Activated CD4-positive, alpha-beta T cell treated with anti-CD3 and anti-CD28 coated beads, Interleukin-2, amount 10 ng/mL, durations not matched to agents 24 days and 14 days (primary cell): ENCODE measurements at places on chromosomes 6 and 20.
A peak's percentile ranks its signal among the peaks of the same experiment; 100 is the strongest.

DNA sequence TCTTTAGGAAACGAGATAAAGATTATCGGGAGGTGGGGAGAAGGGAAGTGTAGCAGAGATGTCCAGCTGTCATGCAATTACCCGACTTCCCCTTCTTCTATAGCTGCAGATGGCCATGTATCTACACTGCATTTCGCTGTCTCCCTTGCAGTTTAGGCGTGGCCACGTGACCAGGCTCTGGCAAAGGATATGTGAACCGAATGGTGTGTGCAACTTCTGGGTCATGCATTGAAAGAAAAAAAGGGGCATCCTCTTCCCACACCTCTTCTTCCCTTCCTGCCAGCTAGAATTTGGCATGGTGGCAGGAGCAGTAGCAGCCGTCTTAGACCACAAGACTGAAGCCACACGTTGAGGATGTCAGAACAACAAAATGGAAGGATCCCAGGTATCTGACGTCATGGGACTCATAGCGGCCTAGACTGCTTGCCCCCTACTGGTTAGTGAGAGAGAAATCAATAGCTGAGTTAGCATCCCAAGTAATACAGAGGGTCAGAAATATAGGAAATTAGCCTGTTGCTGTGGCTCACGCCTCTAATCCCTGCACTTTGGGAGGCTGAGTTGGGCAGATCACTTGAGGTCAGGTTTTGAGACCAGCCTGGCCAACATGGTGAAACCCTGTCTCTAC is 32.8 kb downstream of the TCF15 start:
- DNase-seq: no peak

- no peak for DNase-seq
Measured at GRCh38 chr20:52869698-52870501, 102.3 kb upstream of the TSHZ2 start.

- no peak for DNase-seq
Measured at GRCh38 chr20:58853466-58853865, 950 bp downstream of the GNAS start.

- DNase-seq: no peak
Measured at GRCh38 chr6:72140795-72141194, 254.4 kb downstream of the RIMS1 start.

DNA sequence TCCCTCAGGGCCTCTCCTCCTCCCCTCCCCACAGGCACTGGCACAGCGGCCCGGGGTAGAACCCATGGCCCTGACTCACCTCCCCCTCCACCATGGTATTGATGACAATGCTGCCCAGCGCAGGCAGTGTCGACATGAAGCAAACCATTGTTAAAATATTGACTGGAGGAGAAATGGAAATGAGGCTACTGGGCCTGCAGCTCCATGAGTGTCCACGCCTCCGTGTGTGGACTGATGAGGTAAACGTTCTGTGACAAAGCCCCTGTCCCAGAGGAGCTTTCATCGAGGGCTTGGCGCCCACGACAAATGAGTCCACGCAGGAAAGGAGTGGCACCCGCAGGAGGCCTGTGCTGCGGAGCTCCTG is 402.7 kb downstream of the TAF4 start:
- DNase-seq: no peak

DNA sequence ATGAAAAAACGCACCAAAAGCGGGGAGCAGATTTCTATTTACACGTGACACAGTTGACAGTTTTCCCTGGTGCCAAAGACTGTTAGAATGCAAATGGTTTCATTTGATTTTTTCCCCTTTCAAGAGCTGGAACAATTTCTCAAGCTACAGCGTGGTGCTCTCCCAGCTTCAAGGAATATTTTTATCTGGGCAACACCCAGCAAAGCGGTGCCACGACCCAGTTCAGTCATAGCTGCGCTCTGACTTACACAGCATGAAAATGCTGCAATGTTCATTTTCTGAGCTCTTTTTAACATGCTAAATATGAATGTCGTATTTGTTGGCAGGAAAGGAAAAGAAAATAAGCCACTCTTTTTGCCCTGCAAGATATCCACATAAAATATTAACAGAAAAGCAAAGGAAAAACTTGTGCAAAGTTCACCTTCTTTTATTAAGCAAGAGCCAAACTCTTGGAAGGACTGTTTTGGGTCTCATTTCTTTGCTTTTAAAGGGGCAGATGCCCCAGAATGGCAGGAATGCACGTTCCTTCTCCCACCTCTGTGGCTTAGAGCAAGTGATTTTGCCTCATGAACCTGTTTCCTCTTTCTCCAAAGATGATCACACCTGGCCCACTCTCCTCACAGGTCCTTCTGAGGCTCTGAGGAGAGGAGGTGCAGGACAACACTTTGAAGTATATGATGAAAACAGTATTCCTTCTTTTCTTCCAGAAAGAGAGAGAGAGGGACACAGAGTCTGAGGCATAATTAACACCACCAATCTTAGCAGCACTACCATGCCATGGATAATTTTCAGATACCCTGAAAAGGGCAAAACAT is 47.0 kb downstream of the TTI1 start:
- DNase-seq: no peak

DNA sequence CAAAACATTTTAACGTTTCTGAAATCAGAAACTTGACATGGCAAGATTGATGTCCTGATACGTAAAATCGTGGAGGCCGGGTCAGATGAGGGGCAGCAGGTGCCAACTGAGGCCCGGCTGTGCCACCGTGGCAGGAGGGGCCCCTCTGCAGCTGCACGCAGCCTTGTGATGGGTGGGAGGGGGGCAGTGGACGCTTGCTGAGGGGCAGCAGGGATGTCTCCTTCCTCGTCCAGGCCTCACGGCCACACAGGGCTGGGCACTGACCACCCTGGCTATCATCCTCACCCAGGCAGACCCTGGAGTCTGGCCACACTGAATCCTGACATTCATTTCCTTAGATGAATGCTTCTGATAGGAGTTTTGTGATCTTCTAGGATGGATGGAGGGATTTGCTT is 114.7 kb downstream of the ERMARD start:
- DNase-seq: no peak

- peak; percentile 90 for DNase-seq
Measured at GRCh38 chr6:30480536-30481156, 8.7 kb upstream of the HLA-E start.

- DNase-seq: peak; percentile 67
Measured at GRCh38 chr20:20712004-20712473, 405 bp downstream of the RALGAPA2 start.

GRCh38 chr20:63322146-63322932 is 29.4 kb downstream of the COL20A1 start:
- no peak for DNase-seq

GRCh38 chr20:33172781-33173180 is 4.8 kb downstream of the BPIFA2 start:
- no peak for DNase-seq

GRCh38 chr6:125050663-125051318 is 88.6 kb downstream of the RNF217 start:
- no peak for DNase-seq

GRCh38 chr6:73703466-73703865 is 7.5 kb downstream of the CD109 start:
- no peak for DNase-seq

DNA sequence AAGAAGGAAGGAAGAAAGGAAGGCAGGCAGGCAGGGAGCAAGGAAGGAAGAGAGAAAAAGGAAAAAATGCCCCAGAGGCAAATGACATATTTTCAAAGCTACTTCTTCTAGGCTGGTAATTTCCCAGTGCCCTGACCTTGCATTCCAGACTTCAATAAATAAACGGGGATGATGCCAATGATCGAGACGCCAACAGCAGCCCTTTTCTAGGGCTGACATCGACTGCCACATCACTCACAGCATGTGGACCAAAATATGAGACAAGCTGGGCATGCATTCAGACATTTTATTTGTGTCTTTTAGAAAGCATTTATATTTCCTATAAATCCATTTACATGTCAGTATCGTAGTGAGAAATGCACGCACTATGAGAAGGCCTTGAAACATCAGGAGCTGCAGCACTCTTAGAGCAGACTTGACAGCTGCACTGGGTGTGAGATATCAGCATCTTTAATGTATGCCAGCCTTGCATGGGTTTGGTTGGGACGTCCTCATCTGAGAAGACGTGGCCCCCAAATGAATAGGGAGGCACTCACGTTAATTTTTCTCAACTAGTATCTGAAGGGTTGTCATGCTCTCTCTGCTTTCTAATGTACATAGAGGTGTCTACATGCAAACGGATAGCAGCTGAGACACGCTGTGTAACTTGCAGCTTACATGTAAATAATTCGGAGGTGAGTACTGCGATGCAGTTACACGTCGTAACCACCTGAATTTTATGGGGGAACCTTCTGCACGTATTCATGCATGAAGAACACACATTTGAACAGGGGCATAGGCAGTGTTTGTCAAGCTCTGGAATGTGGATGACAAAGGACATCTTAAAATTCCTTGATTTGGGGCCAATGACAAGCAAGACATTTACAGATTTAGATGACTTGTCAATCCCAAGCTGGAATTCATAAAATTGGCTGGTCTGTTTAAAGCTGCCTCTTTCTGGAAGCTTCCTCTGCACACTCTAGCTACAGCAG is 149.1 kb upstream of the AGPAT4 start:
- DNase-seq: no peak

DNA sequence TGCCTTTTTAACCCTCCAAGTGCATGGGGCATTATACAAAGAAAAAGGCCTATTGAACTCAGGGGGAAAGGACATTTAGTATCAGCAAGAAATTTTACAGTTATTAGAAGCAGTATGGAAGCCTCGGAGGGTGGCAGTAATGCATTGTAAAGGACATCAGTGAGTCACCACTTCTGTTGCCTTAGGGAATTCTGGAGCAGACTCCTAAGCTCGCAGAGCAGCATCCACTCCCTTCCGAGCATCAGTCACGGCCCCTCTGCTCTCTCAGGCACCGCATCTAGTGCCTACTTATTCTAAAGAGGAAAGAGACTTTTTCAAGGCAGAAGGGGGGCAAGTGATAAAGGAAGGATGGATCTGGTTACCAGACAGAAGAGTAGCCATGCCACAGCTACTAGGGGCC is 296.5 kb downstream of the RNGTT start:
- DNase-seq: no peak

GRCh38 chr6:130178692-130179091 is 44.1 kb downstream of the SAMD3 start:
- DNase-seq: no peak

DNA sequence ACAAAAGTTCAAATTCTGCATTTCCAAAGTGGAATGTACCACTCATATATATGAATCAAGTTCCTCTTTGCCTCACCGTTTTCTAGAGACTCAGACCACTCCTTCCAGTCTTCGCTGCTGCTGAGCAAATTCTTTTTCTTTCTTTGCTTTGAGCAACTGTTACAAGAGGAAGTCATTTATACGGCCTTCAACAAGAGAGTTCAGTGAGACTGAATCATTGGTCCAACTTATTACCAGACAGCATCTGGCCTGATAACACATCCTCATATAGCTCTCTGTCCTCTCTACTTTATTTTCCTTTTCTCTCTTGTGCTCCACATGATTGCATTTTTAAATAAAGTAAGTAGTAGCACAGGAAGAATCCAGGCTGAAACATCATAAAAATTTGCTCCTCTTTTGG is 652.7 kb downstream of the PHF3 start:
- no peak for DNase-seq

DNA sequence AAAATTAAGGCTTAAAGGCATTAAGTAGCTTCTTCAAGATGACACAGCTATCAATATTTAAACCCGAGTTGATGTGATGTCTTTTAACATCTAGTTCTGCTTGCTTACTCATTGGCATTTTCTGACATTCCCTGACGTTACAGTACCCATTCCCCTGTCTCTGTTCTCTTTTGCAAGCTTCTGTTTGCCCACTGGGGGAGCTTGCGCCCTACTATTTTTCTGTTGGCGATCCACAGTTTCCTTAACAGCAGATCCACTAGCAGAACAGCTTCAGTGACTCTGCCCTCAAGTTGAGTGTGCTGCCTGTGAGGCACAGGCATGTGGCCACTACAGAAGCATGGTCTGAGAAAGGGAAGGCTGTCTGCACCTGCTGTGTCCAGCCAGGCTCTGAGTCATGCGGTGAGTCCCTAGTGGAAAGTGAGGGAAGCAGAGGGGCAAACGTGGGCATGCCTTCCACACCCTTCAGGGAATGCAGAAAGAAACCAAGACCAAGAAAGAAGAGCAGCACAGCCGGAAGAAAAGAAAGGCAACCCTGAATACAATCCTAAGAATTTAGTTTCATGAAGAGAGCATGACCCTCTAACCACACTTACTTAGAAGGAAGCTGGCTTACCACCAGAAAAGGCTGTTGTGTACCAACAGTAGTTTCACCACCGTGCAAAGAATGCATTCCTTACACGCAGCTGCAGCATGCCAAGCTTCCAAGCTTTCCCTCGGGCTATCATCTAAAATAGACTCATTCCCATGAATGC is 97.7 kb upstream of the VGLL2 start:
- no peak for DNase-seq

- no peak for DNase-seq
Measured at GRCh38 chr6:91678679-91679446, 1092.0 kb upstream of the MAP3K7 start.

DNA sequence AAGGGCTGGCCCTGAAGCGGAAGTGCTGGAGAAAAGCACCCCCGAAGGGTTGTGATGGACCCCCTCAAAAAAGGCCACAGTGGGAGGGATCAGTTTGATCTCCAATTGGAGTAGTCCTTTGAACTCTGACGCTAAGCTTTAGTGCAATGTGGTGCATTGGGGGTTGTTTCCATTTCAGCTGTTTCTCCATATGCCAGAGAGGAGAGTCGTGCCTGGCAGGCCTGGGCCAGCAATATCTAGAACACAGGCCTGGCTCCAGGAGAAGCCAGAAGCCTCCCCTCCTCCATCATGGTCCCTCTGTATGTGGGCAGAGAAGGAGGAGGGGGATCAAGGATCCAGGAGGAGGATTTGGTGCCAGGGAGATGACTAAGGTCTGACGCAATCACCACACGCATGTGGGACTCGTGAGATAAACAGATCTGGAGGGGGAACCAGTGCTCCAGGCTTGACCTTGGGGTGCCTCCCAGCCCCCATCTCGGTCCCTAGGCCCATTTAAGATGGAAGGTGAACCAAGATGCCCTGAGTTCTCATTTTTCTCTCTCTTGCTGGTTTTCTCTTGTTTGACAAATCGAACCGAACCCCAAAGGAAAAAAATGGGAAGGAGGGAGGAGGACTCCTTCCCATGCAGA is 517.4 kb upstream of the JARID2 start:
- DNase-seq: no peak

- no peak for DNase-seq
Measured at GRCh38 chr20:57158474-57158873, 108.0 kb downstream of the BMP7 start.

DNA sequence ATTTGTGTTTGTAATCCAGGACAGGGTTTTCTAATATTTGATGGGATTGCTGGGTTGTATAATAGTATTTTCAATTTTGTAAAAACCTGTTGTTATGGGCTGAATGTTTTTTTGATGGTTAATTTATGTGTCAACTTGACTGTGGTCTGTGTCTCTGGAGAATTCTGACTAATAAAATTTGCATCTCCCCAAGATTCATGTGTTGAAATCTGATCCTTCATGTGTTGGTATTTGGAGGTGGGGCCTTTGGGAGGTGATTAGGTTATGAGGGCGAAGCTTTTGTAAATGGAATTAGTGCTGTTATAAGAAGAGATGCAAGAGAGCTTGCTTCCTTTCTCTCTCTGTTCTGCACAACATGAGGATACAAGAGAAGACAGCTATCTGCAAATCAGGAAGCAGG is 48.7 kb upstream of the SAMD5 start:
- no peak for DNase-seq
